ENCODE measurements at places on chromosomes 2 and 18.

DNA sequence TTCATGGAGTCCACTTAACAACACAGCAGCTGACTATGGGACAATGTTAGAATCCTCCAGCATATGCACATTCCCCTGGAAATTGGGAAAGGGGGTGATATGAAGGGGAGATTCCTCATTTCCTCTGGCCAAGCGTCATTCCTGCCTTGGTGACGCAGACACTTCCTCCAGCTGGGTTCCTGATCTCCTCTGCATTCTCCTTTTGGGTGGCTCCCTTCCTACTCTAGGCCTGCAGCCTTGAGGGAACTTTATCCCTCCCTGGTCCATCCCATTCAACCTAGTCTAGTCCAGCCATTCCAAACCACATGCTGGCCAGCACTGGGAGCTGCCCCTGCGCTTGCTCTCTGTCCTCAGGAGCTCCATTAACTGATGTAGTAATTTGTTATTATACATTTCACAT, 216.8 kb downstream of the VAPA start:
- no peak for DNase-seq

DNA sequence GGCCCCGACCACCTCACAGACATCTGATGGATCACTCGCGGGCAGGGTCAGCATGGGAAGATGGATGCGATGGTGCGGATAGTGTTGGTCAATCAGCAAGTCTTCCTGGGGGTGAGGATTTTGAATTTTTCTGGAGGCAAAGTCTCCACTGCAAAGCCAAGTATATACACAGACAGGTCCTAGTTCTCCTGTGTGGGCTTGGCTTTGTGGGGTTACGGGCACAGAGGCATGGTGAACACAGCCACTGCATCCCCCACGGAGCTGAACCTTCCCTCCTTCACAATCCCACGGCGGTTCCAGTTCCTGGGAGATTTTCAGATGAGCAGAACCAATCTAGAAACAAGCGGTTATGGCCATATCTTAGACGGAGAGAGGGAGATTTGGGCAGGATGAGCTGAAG, 35.8 kb downstream of the CNGA3 start:
- no peak for DNase-seq

DNA sequence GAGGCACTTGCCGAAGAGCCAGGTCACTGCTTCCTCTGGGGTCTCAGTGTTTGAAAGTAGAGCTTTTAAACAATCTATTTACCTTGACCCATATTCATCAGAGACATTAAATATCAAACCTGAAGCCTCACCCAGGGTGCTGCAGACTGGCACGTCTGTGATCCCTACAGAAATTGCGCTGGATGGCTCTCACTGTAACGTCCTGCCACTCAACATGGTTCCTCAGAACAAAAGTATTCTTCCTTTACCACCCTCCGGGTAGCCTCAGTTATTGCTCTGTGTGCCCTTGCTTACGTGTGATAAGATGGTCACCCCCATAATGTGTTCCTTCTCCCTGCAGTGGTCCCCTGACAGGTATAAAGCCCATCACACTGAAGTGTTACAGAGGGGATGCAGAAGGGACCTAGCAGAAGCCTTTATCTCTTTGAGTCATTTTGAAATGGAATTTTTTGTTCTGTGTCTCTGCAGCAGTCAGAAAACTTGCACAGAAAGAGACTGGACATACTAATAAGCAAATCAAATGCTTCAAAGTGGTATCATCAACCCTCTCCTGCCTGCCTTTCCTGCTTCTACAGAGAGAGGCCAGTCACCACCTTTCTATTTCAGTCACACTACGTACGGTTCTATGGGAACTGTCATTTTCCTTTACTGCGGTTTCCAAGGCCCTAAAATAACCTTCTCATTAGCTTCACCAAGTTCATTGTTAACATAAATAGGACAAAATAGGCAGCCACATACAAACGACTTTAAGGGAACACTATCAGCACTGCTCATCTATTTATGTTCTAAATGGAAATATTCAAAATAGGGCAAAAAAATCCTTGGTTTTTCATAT, 86.8 kb downstream of the METTL8 start:
- DNase-seq = no peak

GRCh38 chr2:73952499-73953446, 26.1 kb downstream of the DGUOK start:
- no peak for DNase-seq

DNA sequence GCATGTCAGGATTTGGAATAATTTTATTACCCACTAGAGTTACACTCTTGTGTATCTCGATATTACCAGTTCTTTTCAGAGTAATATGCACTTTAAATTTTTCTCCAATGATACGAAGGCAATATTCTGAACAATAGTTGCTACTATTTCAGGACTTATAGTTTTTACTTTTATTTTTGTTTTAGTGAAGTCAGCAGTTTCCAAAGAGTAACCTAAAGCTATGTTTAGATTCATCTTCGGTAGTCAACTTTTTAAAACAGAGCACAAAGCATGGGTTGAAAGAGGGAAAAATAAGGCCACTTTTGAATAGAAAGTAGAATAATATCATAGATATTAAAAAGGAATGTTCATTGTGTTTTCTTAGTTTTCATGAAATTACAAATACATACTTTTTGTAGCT, 532.7 kb downstream of the CPS1 start:
- no peak for DNase-seq

DNA sequence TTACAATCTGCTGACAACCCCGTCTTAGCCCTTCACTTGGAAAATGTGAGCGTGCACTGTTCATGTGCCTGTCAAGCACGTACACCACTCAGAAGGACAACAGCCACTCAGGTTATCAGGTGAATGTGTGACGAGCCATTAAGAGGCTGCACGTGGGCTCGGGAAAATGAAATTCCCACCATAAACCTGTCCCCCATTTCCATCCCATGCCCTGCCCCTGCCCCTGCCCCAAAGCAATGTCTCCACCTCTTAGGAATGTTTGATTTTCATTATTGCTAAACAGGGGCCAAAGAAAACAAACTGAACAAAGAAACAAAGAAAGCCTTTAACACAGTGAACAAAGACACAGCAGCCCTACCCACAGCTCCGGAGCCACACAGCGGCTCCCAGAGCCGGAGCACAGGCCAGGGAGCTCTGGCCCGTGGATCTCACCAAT, 90.5 kb downstream of the TMEM18 start:
- DNase-seq = no peak

GRCh38 chr2:176099728-176100546, at the start of gene HOXD12:
Gene HOXD12 (plus strand): TSS chr2:176099795. CDS start chr2:176099802, 7 bp downstream.
- no peak for DNase-seq

All from stimulated activated CD4-positive, alpha-beta T cell treated with anti-CD3 and anti-CD28 coated beads, Interleukin-1b, Interleukin-23, amount 100 ng/mL, for 4 hours (primary cell).